Mesenteric fat pad (tissue), 1 donor: ENCODE measurements at places on chromosomes 3 and 15.
A peak's percentile ranks its signal among the peaks of the same experiment; 100 is the strongest.

DNA sequence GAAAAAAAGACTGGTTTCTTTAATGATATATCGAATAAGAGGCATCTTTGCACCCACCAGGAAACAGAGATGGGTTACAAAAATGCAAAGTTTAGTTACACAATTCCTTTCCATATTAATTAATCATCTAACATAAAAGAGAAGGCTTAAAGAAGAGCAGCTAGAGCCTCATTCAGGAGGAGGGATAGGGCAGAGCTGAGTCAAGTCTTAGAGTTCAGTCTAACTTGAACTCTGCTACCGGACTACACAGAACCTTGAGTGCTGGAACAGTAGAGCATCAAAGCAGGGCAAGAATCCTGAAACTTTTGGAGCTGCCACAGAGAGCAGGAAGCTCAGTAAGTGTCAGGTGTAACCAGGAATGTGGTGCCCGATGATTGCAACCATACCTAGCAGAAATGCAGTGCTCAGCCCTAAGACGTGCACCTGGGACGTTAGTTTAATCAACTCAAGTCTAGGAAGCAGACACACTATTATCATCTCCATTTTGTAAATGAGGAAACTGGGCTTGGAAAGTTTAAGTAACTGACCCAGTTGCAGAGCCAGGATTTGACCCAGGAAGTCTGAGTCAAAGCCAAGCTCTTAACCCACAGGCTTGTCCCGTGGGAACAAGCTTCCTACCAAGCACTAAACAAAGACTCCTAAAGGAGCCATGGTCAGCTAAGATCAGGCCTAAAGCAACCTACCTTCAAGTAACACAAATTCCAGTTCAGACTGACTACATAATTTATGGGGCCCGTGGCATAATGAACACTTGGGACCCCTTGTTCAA lies 187.4 kb downstream of the FOXP1 start:
- no peak for DNase-seq

- no peak for DNase-seq
Measured at GRCh38 chr15:67152429-67152828, 87.0 kb downstream of the SMAD3 start.

- DNase-seq: no peak
Measured at GRCh38 chr15:74402873-74403587, 30.7 kb downstream of the SEMA7A start.

GRCh38 chr3:192831111-192831644 lies 86.5 kb downstream of the MB21D2 start:
- DNase-seq: no peak

DNA sequence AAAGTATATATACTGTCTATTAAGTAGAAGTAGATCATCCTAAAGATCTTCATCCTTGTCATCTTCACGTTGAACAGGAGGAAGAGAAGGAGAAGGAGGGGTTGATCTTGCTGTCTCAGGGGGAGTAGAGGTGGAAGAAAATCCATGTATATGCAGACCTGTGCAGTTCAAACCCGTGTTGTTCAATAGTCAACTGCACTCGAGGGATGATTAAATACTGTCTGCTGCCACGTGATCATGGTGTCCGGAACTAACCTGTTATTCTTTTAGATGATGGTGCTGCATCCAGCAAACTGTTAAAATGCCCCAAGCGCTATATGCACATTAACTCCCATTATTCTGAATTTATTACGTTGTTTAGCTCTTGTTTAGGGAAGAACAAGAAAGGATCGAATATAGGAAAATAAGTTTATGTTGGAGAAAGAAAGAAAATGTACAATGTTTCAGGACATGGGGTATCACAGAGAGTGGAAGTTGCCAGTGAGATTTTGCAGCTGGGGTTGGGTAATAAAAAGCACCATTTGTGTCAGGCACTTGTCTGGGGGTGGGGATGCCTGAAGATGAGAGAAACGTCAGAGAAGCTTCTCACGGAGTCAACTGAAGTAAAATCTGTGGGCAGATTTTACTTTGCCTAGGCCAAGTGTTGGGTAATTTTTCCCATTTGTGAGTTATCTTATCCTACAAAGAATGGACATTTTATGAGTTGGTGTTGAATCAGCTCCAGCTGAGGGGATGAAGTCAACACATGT lies 229.2 kb downstream of the RYR3 start:
- no peak for DNase-seq

DNA sequence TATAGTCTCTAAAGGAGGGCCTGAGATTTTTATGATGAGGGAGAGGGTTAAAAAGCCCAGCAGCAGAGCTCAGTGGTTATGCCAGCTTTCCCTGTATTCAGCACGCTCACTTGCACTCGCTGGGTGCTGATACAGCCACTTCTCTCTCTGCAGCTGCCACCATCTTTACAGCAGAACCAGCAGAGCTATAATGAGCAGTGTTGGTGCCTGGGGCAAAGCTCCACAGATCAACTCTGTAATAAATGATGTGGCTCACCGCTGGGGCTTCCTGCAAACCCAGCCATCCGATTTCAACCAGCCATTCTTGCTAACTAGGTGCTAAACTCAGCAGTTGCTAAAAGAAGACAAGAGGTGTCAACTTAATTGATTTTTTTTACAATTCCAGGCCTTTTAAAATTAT lies 48.0 kb downstream of the ARNT2 start:
- no peak for DNase-seq

DNA sequence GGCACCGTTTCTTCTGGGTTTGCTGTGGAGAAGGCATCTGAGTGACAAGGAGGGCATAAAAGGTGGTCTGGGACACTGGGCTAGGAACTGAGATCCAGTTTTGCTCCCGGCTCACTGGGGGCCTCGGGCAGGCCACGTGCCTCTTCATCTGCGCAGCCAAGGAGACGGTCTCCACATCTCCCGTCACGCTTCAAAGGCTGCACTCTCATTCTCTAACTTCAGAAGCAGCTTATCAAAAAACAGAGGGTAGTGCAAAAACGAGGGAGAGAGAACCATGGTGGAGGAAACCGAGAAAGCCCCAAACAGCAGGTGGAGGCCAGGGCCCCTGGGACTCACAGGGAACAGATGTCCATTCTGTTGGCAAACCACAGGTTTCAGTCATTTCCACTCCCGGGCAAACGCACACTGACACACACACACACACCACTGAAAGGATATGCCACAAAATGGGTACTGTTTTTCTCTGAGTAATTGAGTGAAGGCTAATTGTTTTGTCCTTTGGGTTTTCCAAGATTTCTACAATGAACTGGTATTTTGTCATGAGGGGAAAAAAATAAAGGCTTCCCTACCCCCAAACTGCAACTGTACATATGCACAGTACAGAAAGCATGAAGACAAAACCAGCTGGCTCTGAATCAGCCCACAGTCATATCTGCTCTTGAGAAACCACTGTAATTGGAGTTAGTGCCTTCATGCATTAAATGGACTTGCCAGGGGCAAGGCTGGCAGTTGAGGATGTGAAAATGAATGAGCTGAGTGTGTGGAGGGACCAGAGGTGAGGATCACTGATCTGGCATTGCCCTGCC lies 71.9 kb downstream of the MGLL start:
- peak; percentile 22 for DNase-seq

- no peak for DNase-seq
Measured at GRCh38 chr3:9316881-9317361, 45.9 kb upstream of the THUMPD3 start.

DNA sequence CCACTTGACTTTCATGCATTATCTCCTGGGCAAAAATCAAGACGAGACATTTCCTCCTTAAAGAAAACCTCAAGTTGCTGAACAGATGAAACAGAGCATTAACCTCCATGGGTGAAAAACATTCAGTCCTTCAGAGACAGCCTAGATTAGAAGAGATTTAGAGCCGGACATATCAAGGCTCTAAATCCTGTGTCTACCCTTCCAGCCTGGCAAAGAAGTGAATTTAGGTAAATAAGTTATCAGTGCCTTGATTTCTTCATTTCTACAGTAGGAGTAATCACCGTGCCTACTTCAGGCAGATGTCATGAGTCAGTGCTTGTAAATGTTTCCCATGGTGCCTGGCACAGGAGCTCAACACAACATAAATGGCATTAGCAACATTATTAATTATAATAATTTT lies 159.3 kb upstream of the PRICKLE2 start:
- DNase-seq: no peak

- no peak for DNase-seq
Measured at GRCh38 chr3:114127517-114127916, 51.3 kb downstream of the DRD3 start.

GRCh38 chr15:95975212-95975611 lies 355.3 kb upstream of the NR2F2 start:
- no peak for DNase-seq

GRCh38 chr15:77783636-77784035 lies 150.9 kb upstream of the LINGO1 start:
- DNase-seq: no peak

GRCh38 chr15:100898661-100899462 lies 19.2 kb downstream of the ALDH1A3 start:
- peak; percentile 45 for DNase-seq

GRCh38 chr3:71369701-71370391 lies 213.7 kb downstream of the FOXP1 start:
- no peak for DNase-seq
